ENCODE measurements at places on chromosomes 7 and 10. TPM values are rescaled to one million over a fixed set of nuclear protein-coding genes. Genes with fewer than 3 reads are reported as not detected.

Gene MASTL
- 31.4 TPM for total RNA-seq

Gene INTS15
- total RNA-seq: 19.3 TPM

Gene TMEM130
- total RNA-seq: not detected

Gene ANXA8L1
- not detected for total RNA-seq

Gene ZNF488
- total RNA-seq: 0.11 TPM

Gene TMEM236
- 0.37 TPM for total RNA-seq

Gene ADRB1
- total RNA-seq: not detected

Gene OR2A12
- total RNA-seq: not detected

Gene STAMBPL1
- 72.5 TPM for total RNA-seq

Gene UNCX
- total RNA-seq: not detected

Gene TMEM139
- 1.9 TPM for total RNA-seq

Gene TAF6
- 29.6 TPM for total RNA-seq

Gene IGF2BP3
- total RNA-seq: 0.67 TPM

Gene OPN4
- total RNA-seq: not detected

Gene GLRX3
- total RNA-seq: 112 TPM

Gene MBL2
- not detected for total RNA-seq

Gene ZCCHC24
- total RNA-seq: 1.3 TPM

Gene ADAM12
- 25.5 TPM for total RNA-seq

Gene NKX1-2
- total RNA-seq: not detected

Gene ENTPD1
- 4.5 TPM for total RNA-seq

Gene TEX36
- not detected for total RNA-seq

Gene ITGB8
- total RNA-seq: 0.26 TPM

Gene ACHE
- not detected for total RNA-seq

Gene DDX56
- 110 TPM for total RNA-seq

Gene CRYGN
- not detected for total RNA-seq

Gene NOS3
- 8.0 TPM for total RNA-seq

Gene KIF11
- 64.1 TPM for total RNA-seq

Gene LIPK
- total RNA-seq: not detected

Gene PTN
- total RNA-seq: 0.37 TPM

Gene EMX2
- total RNA-seq: not detected

Gene CALML3
- not detected for total RNA-seq

Gene IRF5
- total RNA-seq: 25.4 TPM

Gene ADCY1
- 1.6 TPM for total RNA-seq

Gene HOXA1
- 0.39 TPM for total RNA-seq

Gene SLC26A4
- 14.7 TPM for total RNA-seq

Gene CUBN
- total RNA-seq: 0.41 TPM

Gene ADO
- 15.4 TPM for total RNA-seq

Gene GJD4
- total RNA-seq: not detected

Gene STEAP1B
- 0.32 TPM for total RNA-seq

Gene IDI2
- total RNA-seq: not detected

Gene ASB15
- not detected for total RNA-seq

Gene DKK1
- not detected for total RNA-seq

Gene OGA
- total RNA-seq: 291 TPM

Gene RSPH10B
- 2.2 TPM for total RNA-seq

Gene DOCK4
- total RNA-seq: 0.50 TPM

Gene CYP2C8
- 0.16 TPM for total RNA-seq

Gene MCMBP
- 61.2 TPM for total RNA-seq

Gene FGL2
- 0.56 TPM for total RNA-seq

Gene KLF6
- total RNA-seq: 163 TPM

Gene SNX10
- total RNA-seq: 30.8 TPM

Gene CLCN1
- not detected for total RNA-seq

Gene BUD31
- 96.1 TPM for total RNA-seq

Gene CAV1
- total RNA-seq: not detected

Gene ACTL6B
- total RNA-seq: not detected

Gene RET
- total RNA-seq: 0.24 TPM

Gene RASSF4
- total RNA-seq: 1.7 TPM

Gene ADARB2
- total RNA-seq: not detected

Gene AGR2
- total RNA-seq: not detected
